ENCODE measurements at places on chromosomes 1 and 21.

DNA sequence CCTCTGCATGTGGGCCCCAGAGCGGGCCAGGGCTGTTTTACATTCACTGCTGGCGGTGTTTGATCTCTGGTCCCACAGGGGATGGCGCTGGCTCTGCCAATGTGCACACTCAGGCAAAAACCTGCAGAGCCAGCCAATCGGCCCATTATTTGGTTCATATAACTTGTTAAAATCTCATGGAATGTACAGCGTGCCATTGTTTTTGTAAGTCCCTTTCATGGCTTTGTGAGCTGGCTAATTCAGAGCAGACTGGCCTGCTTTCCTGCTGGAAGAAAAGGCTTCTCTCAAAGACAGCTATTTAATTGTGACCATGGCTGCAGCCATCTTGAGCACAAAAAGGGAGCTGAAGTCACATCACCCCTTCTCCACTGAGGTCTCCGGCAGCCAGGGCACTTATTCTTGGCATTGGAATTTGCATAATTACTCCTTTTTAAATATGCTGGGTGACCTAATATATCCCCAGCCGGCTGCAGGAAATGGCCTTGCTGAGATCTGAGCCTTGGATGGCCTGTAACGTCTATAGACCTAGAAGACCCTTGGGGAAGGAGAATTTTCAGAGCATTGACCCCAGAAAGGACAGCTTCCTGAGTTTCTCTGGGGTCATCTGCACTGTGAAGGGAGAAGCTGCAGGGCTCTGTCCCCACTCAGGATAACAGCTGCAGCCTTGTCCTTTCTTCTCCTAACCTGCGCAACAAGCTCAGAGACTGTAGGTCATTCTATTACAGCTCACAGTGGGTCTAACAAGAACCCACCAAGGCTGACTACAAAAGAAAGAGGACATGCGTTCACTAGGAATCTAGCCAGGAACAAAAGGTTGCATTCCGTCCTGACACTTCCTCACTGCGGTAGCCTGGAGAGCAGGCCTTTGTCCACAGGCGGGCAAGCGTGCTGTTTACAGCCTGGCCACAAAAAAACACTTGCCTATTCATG lies 45.8 kb downstream of the BCAR3 start:
- DNase-seq = no peak

- DNase-seq = no peak
These were observed 58.0 kb downstream of the PUM1 start for GRCh38 chr1:31007462-31007991.

- no peak for DNase-seq
These were observed 197.9 kb downstream of the NCAM2 start for GRCh38 chr21:21196087-21196486.

GRCh38 chr1:36599828-36600227 lies 117.1 kb upstream of the CSF3R start:
- DNase-seq = no peak

- DNase-seq = no peak
These were observed 1.2 kb downstream of the HES4 start for GRCh38 chr1:998745-998994.

- no peak for DNase-seq
These were observed at the start of gene G0S2 for GRCh38 chr1:209674957-209675564. Gene G0S2 (plus strand): TSS chr1:209675412. CDS start chr1:209675685, 273 bp downstream.

DNA sequence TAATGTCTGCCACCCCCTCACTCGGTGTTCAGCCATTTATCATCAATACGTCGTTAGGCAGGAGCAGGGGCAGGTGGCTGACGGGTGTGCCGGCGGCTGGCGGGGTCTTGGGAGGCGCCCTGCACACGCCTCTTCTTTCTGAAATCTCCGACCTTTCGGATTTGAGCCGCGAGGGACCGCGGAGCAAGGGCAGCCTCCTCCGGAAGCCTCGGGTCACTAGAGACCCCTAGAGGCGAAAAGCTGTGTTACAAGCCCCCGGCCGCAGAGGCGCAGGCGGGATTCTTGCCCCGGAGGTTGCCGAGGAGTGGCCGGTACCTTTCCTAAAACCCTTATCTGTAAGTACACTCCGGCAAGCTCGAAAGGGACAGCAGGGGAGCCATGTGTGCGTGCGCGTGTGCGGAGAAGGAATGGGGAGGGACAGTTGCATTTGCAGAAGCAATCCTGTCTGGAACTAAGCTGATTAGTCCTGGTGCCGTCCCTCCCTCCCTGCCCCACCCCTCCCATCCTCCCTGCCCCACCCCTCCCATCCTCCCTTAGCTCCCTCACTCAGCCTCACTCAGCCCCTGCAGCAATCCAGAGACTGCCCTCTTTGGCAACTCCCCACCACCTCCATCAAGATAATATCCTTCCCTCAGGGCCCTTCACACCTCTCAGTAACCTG lies 11.0 kb downstream of the BRINP2 start:
- DNase-seq = peak; percentile 76

GRCh38 chr1:1116701-1117468 lies 996 bp upstream of the C1orf159 start:
- no peak for DNase-seq

GRCh38 chr1:24351247-24351646 lies 32.1 kb downstream of the GRHL3 start:
- peak; percentile 66 for DNase-seq

DNA sequence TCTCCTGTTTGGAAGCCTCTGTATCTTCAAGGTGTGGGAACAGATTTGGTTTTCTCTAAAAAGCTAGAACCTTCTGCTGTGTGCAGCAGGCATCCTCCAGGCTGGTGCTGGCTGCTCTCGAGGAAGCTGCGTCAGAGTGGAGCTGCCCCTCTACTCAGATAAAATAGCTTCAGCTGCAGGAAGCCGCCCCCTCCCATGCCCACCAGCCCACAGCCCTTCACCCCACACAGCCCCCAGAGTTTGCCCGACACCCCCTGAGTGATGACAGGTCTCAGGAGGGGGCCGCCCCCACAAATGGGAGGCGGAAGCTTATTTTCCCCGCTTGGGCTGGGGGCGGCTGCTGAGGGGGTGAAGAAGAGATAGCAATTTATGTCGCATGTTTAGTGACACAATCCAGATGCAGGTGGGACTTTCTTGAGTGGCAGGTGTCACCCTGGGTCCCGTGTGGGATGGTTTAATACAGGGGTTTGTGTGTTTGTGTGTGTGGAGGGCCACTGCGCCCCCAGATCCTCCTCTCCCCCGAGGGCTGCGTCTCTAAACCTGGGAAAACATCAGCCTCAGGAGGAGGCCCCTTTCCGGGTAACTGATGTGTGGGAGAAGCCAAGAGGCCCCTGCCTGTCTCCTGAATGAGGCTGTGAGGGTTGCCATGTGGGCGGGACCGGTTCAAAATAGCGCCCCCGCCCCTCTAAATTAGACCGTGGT lies 55.4 kb downstream of the STUM start:
- DNase-seq = no peak

- DNase-seq = peak; percentile 66
These were observed 249.9 kb downstream of the NFIA start for GRCh38 chr1:61332196-61332753.

DNA sequence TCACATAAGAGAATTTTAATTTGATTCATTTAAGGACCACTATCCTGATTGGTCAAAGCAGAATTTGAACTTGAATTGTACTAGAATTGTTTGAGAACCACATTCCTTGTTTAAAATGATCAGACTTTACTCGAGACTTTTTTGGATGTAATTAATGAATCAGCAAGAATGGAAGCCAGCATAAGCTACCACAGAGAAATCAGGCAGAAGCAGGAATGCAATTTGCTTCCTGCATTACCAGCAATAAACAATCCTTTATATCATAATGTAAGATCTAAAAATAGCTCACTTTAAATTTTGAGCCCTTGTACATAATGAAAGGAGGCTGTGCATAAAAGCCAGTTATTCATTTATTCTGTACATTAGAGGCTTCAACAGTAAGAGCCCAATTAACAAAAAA lies 119.8 kb upstream of the BACE2 start:
- no peak for DNase-seq

GRCh38 chr1:184219414-184219813 lies 167.4 kb upstream of the C1orf21 start:
- DNase-seq = no peak

DNA sequence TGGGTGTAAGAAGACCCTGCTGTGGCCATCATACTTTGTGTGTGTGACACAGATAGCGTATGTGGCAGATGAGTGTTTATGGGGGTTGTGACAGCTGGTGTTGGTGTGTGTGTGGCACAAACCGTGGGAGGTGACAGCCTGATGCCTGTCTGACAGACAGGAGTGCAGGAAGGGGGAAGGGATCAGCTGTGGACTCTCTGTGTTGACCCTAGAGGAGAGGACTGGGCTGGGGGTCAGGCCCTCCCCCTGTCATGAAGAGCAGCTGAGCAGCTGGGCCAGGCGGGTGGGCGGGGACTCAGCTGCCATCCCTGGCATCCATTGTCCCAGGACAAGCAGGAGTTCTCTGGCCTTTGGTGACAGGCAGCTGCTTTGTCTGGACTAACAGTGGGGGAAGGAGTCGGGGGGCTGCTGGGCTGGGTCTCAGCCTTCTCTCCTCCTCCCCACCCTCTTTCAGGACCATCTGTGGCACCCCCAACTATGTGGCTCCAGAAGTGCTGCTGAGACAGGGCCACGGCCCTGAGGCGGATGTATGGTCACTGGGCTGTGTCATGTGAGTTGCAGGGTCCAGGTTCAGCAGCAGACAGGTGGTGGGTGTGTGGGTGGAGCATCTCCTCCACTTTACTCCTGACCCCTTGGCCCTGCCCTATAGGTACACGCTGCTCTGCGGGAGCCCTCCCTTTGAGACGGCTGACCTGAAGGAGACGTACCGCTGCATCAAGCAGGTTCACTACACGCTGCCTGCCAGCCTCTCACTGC lies 2.3 kb downstream of the PLK3 start:
- no peak for DNase-seq

- no peak for DNase-seq
These were observed 36.1 kb downstream of the DPH5 start for GRCh38 chr1:100989306-100990077.

GRCh38 chr1:28950449-28950848 lies 36.1 kb downstream of the EPB41 start:
- no peak for DNase-seq

GRCh38 chr1:3922851-3923250 lies 22.8 kb upstream of the C1orf174 start:
- no peak for DNase-seq

DNA sequence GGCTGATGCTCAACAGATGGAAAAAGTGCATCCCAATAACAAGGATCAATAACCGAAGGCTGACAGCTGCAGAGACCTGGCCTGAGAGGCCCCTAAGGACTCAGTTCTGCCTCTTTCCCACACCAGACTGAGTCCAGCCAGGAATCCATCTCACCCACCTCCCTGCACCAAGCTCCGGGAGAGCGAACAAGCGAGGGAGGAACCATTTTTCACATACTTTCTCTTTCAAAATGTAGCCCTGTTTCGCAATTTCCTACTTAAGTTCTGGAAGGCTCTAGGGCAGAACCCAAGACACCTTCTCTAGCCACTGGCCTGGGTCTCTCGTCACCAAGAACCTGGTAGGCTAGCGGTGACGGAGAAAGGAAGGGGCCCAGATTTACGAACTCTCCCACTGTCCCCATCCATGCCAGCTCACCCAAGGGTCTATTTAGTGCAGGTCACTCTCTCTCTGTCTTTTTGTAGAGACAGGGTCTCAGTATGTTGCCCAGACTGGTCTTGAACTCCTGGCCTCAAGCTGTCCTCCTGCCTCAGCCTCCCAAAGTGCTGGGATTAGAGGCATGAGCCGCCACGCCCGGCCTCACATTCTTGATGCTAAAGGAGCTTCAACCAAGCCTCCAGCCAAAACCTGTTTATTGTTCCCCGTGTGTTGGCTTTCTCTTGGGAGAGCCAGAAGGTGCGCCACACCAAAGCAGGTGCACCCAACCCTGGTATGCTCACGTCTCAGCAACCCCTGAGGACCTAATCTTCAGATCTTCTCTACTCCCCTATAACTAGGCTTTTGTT lies 10.9 kb upstream of the GNL2 start:
- no peak for DNase-seq

GRCh38 chr1:152110860-152111514 lies 4.3 kb downstream of the TCHH start:
- DNase-seq = peak; percentile 16

- no peak for DNase-seq
These were observed 434.0 kb downstream of the PLA2G4A start for GRCh38 chr1:187262731-187263130.

GRCh38 chr1:162908236-162908635 lies 47.3 kb upstream of the CCDC190 start:
- no peak for DNase-seq

- no peak for DNase-seq
These were observed 5.4 kb downstream of the ARTN start for GRCh38 chr1:43938892-43939587.

DNA sequence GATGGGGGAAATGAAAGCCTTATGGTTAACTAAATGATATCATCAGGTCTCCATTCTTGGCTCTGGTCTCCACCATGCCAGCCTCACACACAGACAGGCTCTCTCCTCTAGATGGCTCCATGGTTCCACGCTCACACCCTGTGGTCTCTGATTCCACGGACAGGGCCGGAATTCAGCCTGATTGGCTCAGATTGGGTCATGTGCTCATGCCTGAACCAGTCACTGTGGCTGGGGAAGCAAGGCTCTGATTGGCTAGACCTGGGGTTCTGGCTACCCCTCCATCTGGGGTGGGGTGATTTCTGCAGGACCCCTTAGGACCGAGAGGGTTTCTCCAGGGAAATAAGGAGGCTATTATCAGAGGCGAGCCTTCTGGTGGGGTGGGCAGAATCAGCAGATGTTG lies 277.0 kb downstream of the PTPRU start:
- peak; percentile 45 for DNase-seq

GRCh38 chr1:234769284-234769985 lies 159.5 kb upstream of the IRF2BP2 start:
- no peak for DNase-seq

- no peak for DNase-seq
These were observed 8.4 kb downstream of the ZYG11A start for GRCh38 chr1:52850951-52851350.

GRCh38 chr1:232985882-232986526 lies 35.6 kb downstream of the NTPCR start:
- DNase-seq = no peak

DNA sequence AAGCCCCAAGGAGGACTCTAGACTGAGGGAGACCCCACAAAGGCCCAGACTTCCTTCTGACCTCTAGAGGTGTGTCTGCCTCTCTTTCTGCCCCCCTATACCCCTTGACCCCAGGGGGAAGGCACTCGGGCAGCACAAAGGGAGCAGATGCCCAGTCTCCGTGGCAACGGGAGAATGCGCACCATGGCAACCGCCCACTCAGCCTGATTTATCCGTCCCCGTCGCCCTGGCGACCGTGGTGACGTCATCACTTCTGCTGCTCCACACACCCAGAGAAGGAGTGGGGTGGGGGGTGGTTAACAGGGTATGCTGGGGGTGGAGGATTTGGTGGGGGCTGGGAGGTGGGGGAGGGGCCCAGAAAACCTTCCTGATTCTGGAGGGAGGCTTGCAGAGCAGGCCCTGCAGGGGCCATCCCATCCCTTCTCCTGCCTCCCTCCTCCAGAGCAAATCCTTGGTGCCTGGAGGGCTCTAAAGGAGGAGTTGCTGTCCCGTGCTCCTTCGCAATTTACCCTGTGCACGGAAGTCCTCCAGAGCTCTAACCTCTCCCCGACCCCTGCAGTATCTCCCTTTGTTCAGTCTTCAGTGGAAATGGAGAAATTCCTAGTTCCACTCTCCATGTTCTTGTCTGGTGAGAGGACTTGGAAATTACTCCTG lies 6.3 kb downstream of the CELF3 start:
- DNase-seq = no peak

- DNase-seq = no peak
These were observed 19.8 kb downstream of the DTL start for GRCh38 chr1:212055333-212055732.

- no peak for DNase-seq
These were observed 53.1 kb downstream of the XCL1 start for GRCh38 chr1:168629466-168629865.

GRCh38 chr1:207995576-207995975 lies 84.7 kb upstream of the CD34 start:
- DNase-seq = no peak

- DNase-seq = no peak
These were observed 70.3 kb downstream of the URB2 start for GRCh38 chr1:229696385-229696784.
